Left kidney (tissue), 8 donors: ENCODE measurements at places on chromosomes 13 and 19.

DNA sequence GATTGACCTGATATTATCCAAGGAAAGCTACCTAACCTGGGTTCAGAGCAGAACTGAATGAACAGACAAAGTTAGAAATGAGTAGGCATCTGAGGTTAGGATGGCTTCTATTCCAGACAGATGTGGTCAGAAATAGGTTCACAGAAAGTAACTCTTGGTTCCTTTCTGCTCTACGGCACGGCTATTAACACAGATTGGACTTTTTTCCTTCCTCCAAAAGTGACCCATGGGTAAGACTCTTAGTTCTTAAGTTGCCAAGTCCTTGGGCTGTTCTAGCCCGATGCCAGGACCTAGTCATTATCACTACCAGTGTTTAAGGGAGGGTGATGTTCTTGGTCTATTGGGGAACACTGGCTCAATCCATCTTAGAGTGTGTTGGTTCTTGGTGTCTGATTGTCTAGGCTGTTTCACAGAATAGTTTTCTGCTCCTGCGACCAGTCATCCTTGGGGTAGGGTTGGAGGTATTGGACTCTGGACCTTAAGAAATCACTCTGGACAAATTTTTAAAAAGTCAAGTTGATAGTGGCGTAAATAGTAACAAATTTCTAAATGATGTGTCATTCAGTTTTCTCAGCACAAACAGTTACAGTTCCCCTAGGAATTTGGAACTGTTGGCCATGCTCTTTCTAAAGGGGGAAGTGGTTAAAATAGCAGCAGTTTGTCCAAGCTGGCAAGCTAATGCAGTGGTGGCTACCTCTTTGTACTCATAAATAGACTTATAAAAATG, 60.1 kb upstream of the MYCBP2 start:
- DNase-seq = no peak

DNA sequence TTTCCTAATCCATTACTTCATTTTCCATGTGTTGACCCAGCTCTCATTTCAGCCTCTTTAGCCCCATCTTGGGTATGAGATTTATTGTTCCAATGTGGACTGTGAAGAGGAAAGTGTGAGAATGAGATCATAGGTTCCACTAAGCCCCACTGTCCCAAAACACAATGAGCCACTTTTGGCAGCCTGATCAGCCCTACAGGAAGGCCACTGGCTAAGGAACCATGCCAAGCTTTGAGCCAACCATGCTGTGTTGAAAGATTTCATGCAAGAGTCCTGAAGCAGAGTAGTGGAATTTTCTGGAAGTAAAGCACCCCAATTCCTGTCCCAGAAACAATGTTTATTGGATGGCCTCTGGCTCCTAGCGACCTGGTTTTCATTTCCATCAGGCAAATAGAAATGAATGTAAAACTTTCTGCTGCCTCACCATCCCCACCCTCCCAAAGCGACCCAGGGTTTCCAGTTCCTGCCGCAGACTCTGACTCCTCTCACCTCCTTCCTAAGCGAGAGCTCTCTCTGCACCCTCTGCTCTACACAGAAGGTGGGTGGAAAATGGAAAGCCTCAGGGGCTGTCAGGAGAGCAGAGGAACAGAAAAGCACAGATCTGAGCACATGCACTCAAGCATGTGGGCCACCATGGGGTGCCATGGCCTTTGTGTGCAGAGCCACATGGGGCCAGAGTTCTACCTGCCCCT, 73.1 kb downstream of the KCTD12 start:
- no peak for DNase-seq

DNA sequence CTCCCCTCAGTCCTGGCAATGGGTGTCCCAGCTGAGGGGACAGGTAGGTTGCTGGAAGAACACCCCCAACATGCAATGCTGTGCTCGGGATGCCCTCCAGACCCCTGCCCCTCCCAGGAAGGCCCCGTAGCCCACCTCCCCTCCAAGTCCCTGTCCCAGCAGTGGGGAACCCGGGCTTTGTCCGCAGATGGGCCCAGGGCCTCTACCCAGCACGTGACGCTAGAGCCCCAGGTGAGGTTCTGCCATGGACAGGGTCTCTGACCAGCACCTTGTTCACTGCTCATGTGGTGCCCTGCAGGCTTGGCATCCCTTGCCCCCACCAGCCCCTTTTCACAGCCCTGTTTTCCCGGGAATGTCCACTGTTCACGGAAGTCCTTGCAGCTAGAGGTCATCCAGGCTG, 220.0 kb upstream of the SGCG start:
- no peak for DNase-seq

DNA sequence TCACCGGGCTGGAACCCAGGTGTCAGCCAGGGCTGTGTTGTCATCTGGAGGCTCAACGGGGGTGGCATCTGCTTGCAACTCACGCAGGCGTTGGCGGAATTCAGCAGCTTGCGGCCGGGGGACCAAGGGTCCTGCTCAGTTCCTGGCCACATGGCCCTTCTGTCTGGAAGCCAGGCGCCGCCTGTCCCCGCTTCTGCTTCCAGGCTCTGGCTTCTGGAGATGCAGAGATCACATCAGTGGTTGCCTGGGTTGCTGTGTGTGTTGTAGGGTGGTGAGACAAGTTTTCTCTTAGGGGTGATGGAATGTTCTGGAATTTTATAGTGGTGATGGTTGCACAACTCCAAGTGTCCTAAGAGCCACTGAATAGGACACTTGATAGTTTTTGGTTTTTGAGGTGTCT, 5.0 kb downstream of the ADAT3 start:
- no peak for DNase-seq

DNA sequence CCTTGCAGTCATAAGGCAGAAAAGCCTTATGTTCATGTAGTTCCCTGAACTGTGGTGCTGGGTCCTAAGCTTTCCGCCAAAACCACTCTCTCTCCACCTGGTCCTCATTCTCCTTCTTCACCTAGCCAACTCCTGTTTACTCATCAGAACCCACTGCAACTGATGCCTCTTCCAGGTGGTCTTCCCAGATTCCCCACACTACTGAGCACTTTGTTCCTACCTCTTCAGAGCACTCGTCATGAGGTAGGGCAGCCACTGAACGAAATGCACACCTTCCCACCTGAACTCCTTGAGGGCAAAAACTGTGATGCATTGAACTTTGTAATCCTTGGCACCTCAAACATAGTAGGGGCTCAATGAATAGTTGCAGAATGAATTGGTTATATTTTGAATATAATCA, 100.4 kb downstream of the DOCK9 start:
- no peak for DNase-seq

DNA sequence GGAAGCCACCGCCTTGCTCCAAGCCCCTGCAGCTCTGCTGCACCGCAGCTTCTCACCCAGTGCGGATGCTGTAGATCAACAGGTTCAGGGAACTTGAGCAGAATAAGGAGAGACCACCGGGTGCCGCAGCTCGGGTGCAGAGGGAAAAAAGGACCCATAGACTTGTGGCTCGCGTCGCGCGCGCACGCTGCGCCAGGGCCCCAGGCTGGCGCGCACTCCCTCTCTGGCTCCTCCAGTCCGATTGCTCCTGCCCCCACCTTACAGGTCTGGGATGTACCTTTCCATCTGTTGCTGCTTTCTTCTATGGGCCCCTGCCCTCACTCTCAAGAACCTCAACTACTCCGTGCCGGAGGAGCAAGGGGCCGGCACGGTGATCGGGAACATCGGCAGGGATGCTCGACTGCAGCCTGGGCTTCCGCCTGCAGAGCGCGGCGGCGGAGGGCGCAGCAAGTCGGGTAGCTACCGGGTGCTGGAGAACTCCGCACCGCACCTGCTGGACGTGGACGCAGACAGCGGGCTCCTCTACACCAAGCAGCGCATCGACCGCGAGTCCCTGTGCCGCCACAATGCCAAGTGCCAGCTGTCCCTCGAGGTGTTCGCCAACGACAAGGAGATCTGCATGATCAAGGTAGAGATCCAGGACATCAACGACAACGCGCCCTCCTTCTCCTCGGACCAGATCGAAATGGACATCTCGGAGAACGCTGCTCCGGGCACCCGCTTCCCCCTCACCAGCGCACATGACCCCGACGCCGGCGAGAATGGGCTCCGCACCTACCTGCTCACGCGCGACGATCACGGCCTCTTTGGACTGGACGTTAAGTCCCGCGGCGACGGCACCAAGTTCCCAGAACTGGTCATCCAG, 964 bp downstream of the PCDH17 start:
- peak; percentile 46 for DNase-seq

GRCh38 chr13:47179321-47179720, 282.5 kb upstream of the HTR2A start:
- no peak for DNase-seq

GRCh38 chr13:50410921-50411746, 395.9 kb downstream of the KCNRG start:
- no peak for DNase-seq

- DNase-seq = no peak
Observed at GRCh38 chr13:89694451-89694850, 1653.0 kb upstream of the MIR17HG start.

DNA sequence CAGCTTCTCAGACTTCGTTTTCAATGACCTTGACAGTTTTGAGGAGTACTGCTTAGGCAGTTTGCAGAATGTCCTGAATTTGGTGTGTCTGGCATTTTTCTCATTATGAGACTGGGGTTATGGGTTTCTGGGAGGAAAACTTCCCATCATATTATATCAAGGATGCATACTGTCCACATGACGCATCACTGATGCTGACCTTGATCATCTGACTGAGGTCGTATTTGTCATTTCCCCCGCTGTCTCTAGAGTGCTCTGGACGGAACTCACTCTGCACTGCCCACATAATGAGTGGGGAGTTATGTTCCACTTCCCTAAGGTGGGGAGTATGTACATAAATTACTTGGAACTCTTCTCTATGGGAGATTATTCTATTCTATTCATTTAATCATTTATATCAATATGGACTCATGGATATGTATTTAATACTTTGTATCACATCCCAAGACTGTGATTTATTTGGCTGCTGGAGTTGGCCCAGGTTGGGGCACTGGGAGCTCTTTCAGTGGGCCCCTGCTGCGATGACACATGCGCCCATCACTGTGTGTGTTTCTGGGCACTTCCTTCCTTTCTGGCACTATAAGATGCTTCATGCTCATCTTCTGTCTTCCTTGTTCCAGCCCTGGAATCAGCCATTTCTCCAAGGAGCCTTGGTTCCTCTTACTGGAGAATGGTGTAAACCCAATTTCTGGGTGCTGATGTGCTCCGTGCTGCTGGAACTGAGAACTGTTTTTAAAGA, 138.6 kb downstream of the MIPEP start:
- no peak for DNase-seq

DNA sequence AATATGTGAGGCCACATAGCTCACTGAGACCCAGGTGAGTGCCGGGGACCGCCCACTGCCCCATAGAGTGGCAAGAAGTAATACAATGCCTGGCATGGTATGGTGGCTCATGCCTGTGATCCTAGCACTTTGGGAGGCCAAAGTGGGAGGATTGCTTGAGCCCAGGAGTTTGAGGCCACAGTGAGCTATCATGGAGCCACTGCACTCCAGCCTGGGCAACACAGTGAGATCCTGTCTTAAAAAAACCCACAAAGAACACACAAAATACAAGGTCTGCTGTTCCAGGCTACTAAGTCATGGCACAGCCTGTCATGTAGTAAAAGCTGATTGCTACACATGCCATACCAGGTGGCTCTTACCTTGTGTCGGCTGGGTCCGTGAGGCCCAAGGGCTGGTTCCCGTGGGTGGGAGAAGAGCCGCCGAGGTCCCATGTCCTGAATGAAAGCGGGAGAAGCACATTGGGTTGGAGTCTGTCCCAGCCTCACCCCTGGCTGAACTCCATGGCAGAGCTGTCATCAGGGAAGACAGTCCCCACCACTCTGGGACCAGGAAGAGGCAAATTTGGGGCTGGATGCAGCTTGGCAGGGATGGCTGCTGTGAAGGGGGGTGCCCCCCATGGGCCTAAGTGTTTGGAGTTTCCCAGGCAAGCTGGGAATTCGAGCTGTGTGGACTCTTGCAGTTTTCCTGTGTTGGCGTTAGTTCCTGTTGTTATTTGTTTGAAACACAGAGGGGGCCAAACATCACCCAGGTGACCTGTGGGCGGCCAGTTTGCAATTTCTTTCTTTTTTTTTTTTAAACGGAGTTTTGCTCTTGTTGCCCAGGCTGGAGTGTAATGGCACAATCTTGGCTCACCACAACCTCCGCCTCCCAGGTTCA, 3.2 kb upstream of the FDX2 start:
- no peak for DNase-seq

DNA sequence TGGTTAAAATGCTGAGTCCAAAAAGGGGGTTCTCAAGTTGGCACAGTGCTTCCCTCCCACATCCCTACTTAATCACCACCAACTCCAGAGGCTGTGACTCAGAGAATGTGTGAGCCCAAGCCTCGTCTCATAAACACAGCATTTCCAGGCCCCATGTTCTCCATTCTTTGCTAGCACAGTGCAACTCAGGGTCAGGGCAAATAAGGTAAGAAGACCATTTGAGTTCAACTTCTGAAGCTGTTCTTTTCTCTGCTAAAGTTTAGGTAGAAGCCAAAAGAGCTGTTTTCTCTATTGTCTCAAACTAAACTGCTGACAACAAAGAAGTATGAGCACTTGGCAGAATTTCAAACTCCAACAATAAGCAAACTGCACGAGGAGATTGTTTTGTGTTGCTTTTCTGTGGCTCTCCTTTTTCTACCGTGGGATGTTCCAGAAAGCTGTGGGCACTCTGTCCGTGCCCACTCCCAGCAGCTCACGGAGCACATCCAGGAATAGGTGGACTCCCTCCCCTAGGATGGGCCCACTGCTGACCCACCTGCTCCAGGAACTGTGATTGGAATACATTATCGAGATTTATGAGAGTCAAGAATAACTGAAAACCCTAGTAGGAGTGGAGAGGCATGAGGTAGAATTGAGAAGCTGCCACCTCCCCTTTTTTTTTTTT, 494.3 kb downstream of the COG6 start:
- DNase-seq = no peak

DNA sequence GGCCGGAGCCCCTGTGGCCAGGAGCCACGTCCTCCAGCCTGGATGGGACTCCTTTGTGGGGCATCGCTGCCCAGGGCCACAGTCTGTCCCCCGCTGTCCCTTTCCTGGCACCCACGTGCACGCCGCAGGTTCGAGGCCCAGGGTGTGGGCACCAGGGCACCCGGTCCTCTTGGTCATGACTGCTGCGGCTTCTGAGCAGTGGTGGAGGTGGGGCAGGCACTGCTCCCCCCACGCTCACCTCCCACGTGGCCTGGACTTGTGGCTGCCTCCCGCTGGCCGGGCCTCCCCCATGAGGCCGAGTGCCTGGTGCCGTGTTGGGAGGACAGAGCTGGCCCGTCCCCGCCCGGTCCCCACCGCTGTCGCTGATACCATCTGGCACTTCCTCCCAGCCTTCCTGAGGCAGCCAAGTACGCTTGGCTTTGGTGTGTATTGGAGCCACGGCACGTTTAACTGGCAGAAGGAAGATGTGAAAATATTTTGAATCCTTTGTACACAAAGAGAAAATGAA, 12.8 kb downstream of the SPPL2B start:
- DNase-seq = no peak

DNA sequence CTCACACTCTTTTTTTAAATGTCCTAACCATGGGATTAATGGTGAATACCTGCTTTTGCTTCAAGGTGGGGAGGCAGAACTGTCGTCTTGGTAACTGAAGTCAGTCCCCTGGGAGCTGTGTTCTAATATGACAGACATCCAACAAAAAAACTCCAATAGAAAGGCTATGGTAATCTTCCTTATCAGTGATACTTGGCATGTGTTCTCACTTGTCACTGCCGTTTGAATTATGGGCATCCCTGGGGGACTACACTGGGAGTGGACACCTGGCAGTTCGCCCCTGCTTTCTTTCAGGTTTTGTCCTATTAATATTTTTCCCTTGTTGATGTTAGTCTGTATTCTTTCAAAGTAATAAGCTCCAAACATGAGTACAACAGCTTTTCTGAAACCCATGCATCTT, 252.6 kb downstream of the SLITRK5 start:
- DNase-seq = no peak

GRCh38 chr19:35549174-35549788, 3.9 kb downstream of the TMEM147 start:
- DNase-seq = peak; percentile 70
